ENCODE measurements at places on chromosomes 4 and X.

DNA sequence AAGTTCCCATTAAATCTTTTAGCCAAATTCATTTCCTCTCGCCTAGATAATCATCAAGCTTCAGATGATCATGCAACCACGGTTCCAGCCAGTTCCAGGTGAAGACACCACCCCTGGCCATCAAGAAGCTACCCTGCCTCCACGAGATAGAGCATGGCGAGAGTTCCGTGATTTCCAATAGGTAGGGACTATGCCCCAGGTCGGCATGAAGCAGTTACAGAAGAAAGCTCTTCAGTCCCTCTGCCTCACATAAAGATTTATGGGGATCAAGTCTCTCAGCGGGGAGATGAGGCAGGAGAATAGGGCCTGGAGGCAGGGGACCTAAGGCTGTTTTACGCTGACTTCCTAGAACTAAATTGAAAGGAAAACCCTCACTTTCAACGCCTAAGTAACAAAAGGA lies 183.9 kb downstream of the OR13H1 start:
- DNase-seq = no peak

GRCh38 chr4:141427726-141428296 lies 207.1 kb downstream of the ZNF330 start:
- DNase-seq = no peak

DNA sequence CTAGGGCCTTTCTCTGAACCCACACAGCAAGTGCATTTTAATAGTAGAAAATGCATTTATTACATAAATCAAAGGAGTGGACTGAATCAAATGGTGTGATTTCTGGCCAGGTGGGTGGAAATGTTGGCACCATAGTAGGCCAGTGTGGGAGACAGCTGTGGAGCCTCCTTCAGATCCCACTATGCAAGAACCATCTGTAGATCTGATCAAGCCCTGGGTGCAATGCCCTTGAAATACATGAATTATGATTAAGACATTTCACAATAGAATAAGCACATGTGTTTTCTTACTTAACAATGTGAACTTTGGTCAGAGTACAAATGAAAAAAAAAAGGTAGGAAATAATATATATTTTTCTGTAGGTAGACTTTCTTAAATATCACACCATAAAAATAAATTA lies 204.3 kb downstream of the PCDH7 start:
- DNase-seq = no peak

DNA sequence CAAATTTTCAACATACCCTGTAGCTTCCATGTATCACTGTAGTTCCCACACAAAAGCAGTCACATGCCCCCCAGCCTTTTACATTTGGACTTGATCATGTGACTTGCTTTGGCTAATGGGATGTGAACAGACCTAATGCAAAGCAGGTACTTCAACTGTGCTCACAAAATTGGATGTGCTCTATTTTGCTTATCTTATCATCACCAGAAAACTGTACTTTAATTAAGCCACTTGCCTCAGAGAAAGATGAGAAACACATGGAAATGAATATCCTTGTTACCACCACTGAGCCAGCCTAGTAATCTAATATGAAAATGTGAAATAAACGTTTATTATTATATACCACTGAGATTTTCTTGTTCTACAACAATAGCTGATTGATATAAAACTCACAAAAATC lies 402.7 kb upstream of the HTR2C start:
- DNase-seq = no peak

DNA sequence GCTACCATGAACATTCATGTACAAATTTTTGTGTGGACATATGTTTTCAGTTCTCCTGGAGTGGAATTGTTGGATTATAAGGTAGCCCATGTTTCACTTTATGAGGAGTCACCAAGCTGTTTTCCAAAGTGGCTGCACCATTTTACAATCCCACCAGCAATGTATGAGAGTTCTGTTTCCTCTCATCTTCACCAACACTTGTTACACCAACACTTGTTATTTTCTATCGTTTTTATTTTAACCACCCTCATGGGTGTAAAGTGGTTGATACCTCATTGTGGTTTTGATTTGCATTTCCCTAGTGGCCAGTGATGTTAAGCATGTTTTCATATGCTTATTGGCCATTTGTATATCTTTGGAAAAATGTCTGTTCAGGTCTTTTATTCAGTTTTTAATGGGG lies 4.1 kb downstream of the EXOC1 start:
- no peak for DNase-seq

DNA sequence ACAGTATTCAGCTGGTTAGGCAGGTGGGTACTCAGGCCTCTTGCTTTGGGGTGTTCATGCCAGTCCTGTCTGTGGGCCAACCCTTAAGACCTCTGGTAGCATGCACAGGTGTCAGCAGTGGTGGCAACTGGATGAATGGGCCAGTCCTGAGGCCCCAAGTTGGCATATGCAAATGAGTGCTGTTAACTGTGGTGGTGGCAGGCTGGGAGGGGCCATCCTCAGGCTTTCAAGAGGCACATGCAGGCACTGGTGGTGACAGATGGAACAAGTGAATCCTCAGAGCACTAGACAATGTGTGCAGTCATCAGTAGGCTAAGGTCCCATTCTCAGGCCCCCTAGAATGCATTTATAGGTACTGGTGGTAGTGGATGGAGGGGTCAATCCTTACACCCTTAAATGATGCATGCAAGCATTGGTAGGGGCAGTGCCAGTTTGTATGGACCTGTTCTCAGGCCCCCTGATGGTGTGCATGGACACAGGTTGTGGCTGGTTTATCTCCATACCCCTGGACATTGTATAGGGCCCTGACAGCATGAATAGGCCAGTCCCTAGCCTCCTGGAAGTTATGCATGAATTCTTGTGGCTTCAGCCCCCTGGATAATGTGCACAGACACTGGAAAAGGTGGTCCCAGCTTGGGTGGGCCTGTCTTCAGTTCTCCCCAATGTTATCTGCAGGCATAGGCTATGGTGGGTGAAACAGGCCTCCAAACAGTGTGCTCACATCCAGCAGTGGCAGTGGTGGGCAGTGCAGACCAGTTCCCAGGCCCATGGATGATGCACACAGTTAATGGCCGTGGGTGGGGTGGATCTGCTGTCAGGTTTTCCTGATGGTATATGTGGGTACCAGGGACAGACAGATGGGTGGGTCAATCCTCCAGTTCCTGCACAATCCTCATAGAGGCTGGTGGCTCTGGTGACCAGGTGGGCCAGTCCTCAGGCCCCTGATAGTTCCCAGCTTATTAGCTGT lies 24.7 kb downstream of the TECRL start:
- DNase-seq = no peak

GRCh38 chr4:188779581-188779980 lies 640.3 kb downstream of the TRIML1 start:
- no peak for DNase-seq

DNA sequence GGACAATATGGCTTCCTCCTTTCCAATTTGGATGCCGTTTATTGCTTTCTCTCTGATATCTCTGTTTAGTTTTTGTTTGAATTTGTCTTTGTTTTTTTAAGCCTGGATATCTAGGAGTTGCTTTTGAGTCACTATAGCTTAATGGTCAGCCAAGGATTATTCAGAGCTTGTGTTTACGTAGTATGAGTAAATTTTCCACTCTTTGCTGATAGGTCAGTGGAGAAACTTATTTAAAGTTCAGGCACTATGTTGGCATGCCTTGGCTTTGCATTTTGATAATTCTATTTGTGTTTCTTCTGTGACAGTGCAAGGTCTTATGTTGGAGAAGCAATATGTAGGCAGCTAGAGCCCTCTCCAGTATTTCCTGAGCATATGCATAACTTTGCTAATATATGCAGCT lies 315.2 kb downstream of the GRID2 start:
- DNase-seq = no peak

GRCh38 chr4:73894001-73894400 lies 24.8 kb downstream of the CXCL1 start:
- no peak for DNase-seq

- DNase-seq = no peak
These were observed 2.2 kb downstream of the NFKB1 start for GRCh38 chr4:102503301-102503746.

DNA sequence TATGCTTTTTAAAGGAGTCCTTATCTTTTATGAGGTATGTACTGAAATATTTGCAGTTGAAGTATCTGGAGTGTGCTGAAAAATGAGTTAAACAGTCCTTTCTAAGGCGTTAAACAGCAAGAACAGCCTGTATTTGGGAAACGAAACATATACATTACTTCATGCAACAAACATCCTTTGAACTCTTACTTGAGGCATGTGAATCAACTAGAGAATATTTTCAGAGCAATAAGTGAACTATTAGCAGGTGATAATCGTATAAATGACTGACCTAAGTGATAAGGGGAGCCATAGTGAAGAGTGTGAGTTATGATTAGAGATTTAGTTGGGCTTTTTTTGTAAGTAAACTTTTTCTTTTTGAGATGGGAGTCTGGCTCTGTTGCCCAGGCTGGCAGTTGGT lies 45.9 kb upstream of the RHOH start:
- no peak for DNase-seq

Data from posterior cingulate gyrus (tissue), 11 donors.